ENCODE measurements at places on chromosomes 1 and 21.
A peak's percentile ranks its signal among the peaks of the same experiment; 100 is the strongest.

DNA sequence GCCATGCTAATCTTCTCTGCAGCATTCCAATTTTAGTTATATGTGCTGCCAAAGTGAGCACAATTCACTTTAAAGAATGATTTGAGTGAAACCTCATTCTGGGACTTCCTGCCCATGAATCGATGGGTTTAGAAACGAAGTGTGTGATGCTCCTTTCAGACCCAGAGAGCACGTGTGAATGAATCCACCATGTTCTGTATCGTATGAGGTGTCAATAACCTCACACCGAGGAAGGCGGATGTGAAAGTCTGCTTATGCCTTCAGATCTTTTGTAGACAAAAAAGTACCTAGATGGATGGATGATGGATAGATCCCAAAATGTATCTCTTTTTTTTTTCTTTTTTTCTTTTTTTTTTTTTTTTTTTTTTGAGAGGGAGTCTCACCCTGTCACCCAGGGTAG, 13.8 kb downstream of the UBASH3A start:
- no peak for DNase-seq

GRCh38 chr1:15826810-15827507, 19.5 kb upstream of the UQCRHL start:
- no peak for DNase-seq

- DNase-seq = no peak
Observed at GRCh38 chr1:157415661-157416060, 136.7 kb downstream of the FCRL5 start.

GRCh38 chr1:1622010-1622787, 6.9 kb downstream of the MIB2 start:
- DNase-seq = no peak

- DNase-seq = no peak
Observed at GRCh38 chr1:160078512-160079195, 2.7 kb upstream of the KCNJ9 start.

GRCh38 chr1:248174521-248174920, at the start of gene OR2M2:
Gene OR2M2, plus strand, starts transcription at chr1:248174821. Its CDS starts 5,165 bp downstream, at chr1:248179986.
- DNase-seq = no peak

DNA sequence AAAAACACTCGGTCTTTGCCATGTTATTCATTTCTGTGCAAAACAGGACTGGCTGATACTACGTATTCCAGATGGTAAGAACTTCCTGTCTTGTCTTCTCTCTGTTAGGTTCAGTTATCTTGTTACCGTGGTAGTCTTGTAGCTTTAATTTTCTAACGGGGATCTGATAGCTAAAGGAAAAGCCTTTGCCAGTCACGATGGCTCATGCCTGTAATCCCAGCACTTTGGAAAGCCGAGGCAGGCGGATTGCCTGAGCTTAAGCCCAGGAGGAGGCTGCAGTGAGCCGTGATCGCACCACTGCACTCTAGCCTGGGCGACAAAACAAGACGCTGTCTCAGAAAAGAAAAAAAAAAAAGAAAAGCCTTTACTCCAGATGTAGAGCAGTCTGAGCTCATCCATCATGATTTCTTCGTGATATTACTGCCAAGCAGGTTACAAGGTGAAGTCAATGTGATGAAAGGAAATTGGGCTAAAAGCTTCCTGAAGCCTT, 11.1 kb upstream of the MSTO1 start:
- DNase-seq = no peak

DNA sequence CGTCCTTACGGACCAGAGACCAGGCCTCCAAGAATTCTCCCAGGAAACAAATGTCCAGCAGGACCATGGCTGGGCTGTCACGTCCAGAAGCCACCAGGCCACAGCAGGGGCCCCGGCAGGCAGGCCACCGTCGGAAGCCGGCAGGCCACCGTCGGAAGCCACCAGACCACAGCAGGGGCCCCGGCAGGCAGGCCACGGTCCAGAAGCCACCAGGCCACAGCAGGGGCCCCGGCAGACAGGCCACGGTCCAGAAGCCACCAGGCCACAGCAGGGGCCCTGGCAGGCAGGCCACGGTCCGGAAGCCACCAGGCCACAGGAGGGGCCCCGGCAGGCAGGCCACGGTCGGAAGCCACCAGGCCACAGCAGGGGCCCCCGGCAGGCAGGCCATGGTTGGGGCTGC, 67.0 kb upstream of the PDE9A start:
- no peak for DNase-seq

DNA sequence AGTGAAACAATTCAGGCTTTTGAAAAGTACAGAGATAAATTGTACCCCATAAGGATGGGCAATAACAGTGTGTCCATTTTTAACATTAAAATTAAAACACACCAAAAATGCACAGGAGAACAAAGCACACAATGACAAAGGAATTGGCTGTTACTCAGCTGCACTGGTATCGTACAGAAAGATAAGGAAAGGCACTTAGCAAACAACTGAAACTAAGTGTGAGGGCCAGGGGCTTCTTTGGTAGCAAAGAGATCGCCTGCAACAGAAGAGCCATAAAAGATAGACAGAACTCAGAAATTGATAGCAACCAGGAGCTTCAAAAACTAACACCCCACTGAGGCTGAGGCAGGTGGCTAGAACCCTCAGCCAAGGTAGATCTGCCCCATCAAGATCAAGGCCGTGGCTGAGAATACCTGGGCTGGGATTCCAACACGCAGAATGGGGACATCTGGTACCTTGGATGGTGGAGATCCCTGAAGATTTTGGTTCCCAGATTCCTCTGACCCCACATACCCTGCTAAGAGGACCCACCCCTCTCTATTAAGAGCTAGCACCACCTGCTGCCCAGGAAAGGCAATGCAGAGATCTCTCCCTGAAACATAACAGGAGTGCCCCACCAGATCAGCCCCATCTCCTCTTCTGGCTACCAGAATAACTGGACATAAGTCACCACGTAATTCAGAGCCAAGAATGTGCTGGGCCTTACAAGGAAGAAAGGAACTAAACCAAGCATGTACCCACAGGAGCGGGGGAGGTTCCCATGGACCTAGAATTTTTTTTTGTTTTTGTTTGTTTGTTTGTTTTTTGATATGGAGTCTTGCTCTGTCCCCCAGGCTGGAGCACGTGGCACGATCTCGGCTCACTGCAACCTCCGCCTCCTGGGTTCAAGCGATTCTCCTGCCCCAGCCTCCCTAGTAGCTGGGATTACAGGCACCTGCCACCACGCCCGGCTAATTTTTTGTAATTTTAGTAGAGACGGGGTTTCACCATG, 16.2 kb downstream of the PLEKHO1 start:
- DNase-seq = no peak

DNA sequence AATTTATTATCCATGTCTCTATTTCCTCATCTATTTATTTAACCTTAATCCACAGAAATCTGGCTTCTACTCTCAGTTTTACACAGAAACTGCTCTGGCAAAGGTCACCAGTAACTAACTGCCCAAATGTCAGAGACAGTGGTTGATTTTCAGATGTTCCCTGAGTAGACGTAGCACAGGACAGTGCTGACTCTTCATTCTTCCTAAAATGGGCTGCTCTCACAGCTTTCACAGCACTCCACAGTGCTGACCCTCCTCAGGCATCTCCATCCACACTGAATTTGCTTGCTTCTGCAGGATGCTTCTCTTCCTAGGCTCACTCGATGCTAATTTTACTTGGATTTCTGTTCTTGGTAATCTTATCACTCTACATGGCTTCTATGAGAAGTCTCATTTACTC, 508.2 kb upstream of the ZRANB2 start:
- DNase-seq = no peak

DNA sequence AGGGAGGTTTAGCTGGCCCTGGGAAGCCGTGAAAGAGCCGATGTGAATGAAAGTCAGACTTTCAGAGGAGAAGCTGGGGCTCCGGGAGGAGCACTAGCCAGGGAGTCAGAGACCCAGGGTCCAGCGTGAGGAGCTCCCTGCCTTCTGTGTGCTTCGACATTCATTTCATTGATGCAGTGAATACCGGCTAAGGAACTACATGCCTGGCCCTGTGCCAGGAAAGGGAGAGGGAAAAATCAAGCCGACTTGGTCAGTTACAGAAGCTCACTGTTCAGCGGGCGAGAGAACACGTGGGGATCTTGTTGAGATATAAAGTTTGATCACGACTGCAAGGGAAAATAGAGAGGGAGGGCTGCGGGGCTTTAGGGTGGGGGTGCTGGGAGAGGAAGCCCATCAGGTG, 76.7 kb upstream of the RUNX3 start:
- DNase-seq = no peak

GRCh38 chr1:208772891-208773290, 528.7 kb upstream of the PLXNA2 start:
- DNase-seq = no peak

- no peak for DNase-seq
Observed at GRCh38 chr21:41951876-41952567, 1.8 kb downstream of the C2CD2 start.

DNA sequence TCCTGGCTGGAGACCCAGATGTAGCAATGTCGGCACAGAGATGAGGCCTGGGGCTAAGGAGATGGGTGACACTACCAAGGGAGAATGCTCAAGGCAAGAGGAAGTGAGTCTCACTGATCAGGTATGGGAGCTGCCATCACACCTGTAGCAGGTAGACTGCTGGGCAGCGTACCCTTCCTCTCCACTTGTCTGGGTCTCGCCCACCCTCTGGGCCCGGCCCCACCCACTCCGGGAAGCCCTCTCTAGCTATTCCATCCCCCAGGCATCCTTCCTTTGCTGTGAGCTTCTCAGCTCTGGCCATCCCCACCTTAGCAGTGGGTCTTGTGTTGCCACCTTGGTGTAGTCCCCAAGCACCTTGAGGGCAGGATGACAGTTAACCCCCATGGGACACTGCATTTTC, 87.7 kb upstream of the EDN2 start:
- DNase-seq = no peak

GRCh38 chr21:39775816-39776215, 30.8 kb downstream of the IGSF5 start:
- no peak for DNase-seq

GRCh38 chr1:6822530-6823359, 37.5 kb downstream of the CAMTA1 start:
- no peak for DNase-seq

DNA sequence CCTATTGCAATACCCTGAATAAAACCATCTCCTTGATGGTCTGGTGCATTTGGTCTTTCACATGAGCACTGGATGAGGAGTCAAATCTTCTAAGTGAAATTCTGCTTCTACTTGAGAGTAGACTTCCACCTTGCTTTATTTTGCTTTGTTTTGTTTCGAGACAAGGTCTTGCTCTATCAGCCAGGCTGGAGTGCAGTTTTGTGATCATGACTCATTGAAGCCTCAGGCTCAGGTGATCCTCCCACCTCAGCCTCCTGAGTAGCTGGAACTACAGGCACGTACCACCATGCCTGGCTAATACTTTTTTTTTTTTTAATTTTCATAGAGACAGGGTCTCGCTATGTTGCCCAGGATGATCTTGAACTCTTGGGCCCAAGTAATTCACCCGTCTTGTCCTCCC, 65.8 kb upstream of the F3 start:
- DNase-seq = no peak

- peak; percentile 32 for DNase-seq
Observed at GRCh38 chr1:27934818-27935549, at the start of gene SMPDL3B. Gene SMPDL3B, plus strand, starts transcription at chr1:27935000. Its CDS starts 184 bp downstream, at chr1:27935184.

DNA sequence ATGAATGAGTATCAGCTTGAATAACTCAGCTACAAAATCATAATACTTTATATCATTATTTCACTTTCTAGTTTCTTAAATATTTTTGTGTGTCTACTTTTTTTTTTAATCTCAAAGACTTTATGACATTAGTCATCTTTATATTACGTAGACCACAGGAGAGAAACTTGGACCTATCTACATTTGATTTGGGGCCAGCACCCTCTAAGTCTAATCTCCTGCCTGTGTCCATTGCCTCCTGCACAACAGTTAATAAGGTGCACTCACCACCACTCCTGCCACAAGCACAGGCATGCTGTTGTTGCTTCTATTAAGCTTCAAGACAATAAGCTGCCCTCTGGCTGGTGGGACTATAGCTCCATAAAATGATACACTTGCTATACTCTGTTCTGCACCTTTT, 70.4 kb downstream of the DIRAS3 start:
- no peak for DNase-seq

DNA sequence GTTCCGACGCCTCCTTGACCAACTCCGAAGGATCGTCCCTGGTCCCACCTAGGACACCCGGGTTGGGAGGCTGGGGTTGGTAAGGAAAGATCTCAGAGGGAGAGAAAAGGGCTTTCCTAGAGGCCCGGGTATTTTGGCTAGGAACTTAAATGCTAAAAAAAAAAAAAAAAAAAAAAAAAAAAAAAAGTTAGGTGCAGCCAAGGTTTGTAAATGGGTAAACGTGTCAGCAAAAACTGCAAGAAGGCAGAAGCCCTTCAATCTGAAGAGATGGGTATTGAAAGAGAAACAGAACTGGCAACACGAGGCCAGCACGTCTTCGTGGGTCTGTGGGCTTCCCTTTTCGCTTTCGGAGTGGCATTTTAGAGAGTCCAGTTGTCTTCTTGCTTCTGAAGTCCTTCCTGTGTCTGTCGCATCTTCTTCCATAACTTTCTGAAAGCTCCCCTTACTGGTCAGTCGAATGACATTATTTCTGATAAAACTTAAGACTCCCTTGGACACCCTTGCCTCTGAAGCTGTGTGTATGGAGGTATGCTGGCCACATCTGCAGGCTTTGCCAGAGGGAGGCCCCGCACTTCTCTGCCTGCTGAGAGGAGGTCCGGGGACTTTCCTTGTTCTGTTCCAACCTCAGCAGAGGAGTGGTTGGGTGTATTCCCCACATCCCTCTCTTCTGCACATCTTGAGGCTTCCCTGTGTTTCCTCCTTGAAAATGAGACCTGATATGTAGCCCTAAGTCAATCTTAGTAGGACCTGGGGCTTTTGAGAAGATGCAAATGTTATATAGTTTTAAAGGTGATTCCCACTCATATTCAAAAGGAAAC, 745 bp downstream of the RCSD1 start:
- DNase-seq = peak; percentile 85

DNA sequence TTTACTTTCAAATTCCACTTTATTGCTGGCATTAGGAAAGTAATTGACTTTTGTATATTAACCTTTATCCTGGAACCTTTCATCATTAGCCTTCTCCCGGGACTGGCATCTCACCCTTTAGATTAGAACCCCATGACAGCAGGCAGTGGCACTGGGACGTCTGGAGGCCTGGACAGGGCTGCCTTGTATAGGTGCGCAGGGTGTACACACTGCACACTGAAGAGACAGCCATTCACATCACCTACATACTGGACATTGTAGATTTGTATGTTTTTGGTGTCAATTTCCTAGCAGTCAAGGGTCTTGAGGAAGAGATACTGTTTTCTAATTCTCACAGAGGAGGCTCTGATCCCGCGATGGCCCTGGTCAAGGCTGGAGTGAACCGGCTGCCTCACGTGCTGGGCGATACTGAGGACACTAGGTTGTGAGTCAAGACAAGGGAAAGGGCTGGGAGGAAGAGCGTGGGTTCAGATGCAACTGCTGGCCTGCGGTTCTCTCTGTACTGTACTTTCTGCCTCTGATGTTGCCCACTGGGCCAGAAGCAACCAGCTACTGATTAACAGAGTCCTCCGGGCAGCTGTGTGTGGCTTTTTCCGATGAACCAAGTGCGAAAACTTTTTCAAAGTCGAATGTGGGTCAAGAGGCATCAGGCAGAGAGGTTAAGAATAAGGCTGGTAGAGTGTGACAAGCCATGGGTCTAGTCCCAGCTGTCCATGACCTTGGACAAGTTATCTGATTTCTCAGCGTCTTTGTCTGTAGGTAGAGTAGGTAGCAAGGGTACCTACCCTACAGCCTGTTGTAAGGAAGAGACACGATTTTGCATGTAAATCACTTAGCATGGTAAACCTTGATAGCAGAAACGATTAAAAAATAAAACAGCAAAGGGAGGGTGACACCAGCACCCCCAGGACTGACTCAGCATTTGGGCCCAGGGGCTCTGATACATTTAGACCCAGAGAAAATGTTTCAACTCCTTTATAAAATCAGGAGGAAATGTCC, 38.2 kb upstream of the SLC25A33 start:
- no peak for DNase-seq

GRCh38 chr1:6185635-6186382, 5.7 kb upstream of the CHD5 start:
- DNase-seq = no peak

GRCh38 chr21:33937146-33937545, 21.5 kb upstream of the ATP5PO start:
- no peak for DNase-seq
